ENCODE measurements at places on chromosomes 6 and 20.

GRCh38 chr6:81969011-81969410 lies 216.5 kb upstream of the TENT5A start:
- no peak for DNase-seq

DNA sequence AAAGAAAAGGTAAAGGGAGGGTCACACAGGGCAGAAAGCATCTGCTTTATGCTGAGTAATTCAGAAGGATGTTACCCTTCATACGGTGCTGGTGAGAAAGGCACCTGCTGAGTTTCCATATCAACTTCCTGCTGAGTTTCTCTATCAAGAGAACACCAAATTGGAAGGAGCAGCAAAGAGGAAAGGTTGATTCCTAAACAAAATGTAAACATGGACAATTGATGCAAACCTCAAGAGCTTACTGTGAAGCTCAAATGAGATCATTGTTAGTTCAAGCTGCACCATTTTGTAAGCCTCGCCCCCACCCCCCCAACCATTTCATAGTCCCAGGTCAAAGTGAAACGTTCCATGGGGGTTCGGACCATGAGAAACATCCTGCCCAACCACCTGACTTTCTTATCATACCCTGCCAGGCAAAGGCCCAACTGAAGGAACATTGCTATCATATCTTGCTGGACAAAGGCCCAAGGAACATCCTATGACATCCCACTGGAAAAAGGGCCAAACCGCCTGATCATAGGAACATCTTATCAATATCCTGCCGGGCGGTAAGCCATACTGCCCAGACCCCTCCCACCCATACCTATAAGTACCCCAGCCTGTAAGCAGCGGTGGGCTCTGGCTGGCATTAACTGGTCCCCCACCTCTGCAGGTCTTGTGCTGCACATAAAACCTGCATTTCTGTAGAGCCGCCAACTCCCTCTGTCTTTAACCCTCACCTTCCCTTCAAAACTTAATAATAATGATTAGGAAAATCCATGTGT lies 171.6 kb downstream of the UBE3D start:
- DNase-seq = no peak

GRCh38 chr6:130781557-130781956 lies 45.6 kb upstream of the SMLR1 start:
- no peak for DNase-seq

DNA sequence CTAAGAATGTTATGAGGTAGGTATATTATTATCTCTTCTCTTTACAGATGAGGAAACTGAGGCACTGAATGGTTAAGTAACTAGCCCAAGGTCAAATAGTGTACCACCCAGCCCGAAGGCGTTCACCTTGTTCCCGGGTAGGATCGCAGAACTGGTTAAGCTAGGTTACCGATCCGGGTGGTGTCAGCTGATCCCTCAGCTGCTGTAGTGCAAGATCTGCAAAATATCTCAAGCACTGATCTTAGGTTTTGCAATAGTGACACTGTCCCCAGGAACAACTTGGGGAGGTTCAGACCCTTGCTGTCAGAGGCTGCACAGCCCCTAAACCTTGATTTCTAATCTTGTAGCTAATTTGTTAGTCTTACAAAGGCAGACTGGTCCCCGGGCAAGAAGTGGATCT lies 28.1 kb downstream of the SLC52A3 start:
- no peak for DNase-seq

- DNase-seq = no peak
Observed at GRCh38 chr6:35492974-35493284, 4.0 kb downstream of the TEAD3 start.

DNA sequence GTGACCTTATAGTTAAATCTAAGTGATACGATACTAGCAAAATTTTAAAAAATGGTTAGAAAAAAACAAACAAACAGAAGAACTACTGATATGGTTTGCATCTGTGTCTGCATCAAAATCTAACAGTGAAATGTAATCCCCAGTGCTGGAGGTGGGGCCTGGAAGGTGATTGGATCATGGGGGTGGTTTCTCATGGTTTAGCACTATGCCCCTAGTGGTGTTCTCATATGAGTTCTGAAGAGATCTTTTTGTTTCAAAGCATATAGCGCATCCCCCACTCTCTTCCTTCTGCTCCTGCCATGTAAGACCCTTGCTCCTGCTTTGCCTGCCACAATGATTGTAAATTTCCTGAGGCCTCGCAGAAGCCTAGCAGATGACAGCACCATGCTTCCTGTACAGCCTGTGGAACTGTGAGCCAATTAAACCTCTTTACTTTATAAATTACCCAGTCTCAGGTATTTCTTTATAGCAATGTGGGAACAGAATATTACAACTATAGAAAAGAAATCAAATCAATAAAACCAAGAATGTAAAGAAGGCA lies 5.4 kb downstream of the FBXL4 start:
- DNase-seq = no peak

DNA sequence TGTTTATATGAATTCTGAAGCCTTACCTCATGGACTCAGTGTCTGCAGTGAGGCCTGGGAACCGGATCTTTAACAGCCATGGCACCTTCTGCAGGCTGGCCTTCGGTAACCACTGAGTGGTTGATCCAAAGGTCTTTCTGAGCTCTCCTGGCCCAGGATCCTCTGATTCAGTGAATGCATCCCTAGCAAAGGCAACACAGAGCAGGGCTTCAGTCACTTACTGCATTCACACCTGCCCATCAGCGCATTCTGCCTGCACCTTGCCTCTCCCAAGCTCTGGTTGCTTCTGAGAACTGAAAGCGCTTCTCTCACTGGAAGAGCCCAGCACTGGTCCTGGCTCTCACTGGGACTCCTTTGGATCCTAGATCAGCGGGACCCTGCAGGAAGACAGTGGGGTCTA lies 8.4 kb upstream of the CST9 start:
- DNase-seq = no peak

DNA sequence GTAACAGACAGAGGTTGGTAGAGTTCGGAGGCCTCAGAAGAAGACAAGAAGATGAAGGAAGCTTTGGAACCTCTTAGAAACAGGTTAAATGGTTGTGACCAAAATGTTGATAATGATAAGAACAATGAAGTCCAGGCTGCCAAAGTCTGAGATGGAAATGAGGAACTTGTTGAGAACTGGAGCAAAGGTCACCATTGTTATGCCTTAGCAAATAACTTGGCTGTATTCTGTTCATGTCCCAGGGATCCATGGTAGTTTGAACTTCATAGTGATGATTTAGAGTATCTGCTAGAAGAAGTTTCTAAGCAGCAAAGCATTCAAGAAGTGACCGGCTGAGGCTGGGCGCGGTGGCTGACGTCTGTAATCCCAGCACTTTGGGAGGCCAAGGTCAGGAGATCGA lies 11.1 kb upstream of the LSM14B start:
- DNase-seq = no peak

DNA sequence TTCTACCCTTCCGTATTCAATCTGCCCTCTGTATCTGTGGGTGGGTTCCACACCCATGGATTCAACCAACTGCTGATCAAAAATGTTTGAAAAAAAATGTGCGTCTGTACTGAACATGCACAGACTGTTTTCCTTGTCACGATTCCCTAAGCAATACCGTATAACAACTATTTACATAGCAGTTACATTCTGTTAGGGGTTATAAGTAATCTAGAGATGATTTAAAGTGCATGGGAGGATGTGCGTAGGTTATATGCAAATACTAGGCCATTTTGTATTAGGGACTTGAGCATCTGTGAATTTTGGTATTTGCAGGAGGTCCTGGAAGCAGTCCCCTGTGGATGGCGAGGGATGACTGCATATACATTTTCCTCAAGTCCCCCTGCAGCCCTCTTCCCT lies 486.9 kb downstream of the PREX1 start:
- no peak for DNase-seq

GRCh38 chr20:3904224-3904623 lies 15.0 kb downstream of the PANK2 start:
- no peak for DNase-seq

DNA sequence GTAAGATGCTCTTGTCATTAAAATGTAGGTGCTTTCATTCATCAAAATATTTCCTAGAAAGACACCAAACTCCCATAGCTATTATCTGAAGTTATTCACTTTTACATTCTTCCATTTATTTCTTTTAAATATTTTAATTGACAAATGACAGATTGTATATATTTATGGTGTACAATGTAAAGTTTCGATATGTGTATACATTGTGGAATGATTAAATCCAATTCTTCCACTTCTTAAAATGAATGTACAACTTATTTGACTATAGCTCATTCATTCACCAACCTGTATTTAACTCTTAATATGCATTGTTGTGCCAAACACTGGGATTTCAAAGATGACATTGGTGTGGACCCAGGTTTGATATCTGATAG lies 41.0 kb downstream of the CCN2 start:
- no peak for DNase-seq

GRCh38 chr6:54282186-54282585 lies 26.1 kb upstream of the TINAG start:
- no peak for DNase-seq

DNA sequence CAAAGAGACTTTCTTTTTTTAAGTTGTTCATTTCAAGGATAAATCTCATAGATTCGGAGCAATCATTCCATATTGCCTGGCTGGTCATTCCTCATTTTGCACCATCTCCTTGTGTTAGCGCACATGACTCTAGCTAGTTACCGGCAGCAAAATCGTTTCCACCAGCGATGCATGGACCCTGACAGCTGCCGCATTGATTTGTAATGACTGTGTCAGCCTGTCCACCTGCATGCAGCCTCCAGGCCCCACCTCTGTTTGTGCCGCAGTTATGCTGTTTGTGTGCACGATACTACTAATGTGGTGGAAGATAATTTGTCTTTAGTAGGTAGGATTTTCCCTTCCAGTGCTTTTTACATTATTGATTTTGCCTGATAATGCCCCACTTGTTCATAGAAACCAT lies 164.0 kb downstream of the TBC1D7 start:
- DNase-seq = no peak

- no peak for DNase-seq
Observed at GRCh38 chr6:7701212-7701834, 24.6 kb upstream of the BMP6 start.

DNA sequence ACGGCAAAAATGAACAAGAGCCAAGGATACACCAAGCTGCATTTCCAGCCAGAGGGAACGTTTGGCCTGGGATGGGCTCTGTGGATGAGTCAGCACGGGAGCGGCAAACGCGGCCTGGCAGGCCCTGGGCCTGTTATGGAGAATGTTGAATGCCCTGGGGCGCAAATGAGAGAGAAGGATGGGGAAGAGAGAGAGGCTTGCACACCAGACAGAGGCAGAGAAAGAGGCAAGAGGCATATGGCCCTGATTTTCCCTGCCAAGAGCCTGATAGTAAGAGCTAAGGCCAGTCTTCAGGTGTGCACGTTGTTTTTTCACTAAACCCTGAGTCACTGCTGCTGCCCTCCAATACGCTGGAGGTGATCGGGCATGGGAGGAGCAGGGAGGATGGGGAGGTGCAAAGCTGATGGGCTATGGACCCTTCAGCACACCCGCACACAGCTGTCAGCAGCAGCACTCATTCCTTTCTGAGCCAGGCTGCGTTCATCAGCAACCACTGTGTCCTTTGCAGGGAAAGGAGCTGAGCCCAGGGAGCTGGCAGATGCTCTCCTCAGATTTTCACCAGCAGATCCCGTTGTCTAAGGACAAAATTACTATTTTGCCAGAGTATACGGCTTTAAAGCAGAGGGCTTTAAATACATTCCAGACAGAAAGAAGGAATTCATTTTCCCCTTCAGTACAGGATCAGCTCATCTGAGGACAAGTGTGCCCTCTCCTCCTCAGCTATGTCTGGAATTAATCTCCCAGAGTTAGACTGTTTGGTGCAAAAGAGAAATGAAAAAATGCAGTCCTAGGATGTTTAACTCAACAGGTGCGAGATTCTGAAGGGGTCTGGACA lies 61.7 kb upstream of the SLC22A23 start:
- no peak for DNase-seq

DNA sequence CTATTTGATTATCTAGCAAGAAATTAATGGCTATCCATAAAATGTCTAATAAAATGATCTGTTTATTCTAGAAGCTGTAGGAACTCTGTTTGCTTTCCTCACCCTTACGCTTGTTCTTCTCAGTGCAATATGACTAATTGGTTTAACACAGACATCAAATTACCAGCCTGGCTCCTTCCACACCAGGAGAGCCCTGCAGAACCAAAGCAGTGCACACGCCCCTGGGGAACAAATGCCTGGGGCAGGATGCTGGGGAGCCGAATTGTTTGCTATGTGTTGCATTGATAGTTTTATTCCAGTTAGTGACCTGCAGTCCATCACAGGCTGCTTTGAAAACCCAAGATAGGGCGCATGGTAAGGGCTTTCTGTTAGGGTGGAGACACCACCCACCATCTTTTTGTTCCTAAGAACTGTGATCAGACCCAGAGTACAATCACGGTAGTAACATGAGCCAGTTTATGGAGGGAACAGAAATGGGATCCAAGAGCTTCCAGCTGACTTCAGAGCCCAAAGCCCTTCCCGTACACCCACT lies 126.4 kb upstream of the CD93 start:
- no peak for DNase-seq

DNA sequence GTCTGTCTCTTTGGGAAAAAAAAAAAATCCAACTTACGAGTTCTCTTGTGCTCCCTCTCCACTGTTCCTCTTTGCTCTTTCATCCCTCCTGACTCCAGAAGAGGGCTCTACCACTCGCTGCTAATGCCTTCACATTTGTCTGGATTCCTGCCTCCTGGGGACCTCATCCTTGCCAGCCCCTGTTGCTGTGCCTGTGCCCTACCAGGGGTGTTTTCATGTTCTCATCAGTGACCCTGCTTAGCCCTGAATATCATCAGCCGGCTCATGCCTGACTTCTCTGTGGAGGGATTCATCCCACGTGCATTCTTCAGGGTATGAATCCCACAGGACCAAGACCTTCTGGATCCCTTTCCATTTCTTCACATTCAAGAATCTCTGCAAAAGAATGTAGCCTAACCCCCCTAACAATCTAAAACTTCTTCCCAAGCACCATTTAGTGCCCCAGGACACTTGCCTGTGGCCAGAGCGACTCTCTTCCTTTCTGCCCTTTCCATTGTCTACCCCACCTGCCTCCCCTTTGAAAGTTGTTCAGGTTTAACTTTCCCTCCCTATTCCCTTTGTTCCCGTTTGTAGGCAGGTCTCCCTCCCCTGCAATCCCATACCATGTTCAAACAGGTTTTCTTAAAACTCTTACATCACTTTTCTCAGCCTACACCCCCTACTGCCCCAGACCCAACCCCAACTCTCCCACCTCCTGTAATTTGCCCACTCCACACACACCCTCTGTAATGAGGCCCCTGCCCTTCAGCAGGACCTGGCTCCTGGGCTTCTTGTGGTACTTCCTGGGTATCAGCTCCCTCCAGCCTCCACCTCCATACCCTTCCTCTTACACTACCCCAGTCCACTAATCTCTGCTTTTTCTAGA lies 50.2 kb downstream of the RREB1 start:
- DNase-seq = no peak

DNA sequence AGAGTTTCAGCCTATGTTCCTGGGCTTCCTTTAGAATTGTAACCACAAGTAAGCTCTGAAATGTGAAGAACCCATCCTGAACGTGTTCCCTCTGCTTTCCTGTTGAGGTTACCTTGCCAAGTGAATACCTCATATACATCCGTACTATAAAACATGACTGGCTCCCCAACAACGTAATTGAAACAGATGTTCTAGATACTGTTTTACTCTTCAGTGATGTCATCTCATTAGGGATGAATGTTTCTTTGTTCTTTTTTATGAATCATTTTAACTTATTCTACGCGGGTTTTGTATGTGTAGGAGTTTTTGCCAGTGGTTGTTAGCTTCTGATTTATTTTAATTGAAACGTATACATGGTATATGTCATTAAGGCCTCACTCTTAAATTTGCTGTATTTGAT lies 166.8 kb downstream of the SAMD5 start:
- no peak for DNase-seq

- DNase-seq = no peak
Observed at GRCh38 chr6:1298768-1299167, 13.1 kb upstream of the FOXQ1 start.

- no peak for DNase-seq
Observed at GRCh38 chr20:59084041-59084850, 41.7 kb upstream of the PRELID3B start.

- no peak for DNase-seq
Observed at GRCh38 chr6:43517505-43518357, 842 bp downstream of the POLR1C start.
